ENCODE measurements at places on chromosomes 12 and 14.
A peak's percentile ranks its signal among the peaks of the same experiment; 100 is the strongest.

- DNase-seq = no peak
Observed at GRCh38 chr12:57592551-57593165, 1.7 kb downstream of the PIP4K2C start.

- no peak for DNase-seq
Observed at GRCh38 chr14:103534576-103535061, 5.6 kb downstream of the TRMT61A start.

DNA sequence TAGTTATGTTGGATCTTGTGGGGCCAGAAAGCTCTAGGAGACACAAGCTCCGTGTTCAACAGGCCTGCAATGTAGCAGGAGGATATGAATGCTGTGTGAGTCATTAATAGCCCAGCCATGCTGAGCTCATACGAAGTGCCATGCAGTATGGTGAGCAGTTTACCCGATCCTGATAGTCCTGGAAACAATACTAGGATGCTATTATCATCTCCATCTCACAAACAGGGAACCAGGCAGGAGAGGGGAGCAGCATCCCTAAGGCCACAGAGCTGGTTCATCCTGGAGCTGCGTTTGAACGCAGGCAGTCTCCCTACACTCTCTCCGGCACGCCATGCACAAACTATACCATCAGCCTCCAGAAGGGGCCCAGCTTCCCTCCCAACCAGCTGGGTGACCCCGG lies 20.5 kb downstream of the TTC7B start:
- DNase-seq = no peak

DNA sequence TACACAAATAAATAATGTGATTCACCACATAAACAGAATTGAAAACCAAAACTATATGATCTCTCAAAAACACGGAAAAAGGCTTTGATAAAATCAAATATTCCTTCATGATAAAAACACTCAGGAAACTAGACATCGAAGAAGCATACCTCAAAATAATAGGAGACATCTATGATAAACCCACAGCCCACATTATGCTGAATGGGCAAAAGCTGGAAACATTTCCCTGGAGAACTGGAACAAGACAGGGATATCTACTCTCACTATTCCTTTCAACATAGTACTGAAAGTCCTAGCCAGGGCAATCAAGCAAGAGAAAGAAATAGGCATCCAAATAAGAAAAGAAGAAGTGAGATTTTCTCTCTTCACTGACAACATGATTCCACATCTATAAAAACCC lies 371.5 kb upstream of the ATXN7L3B start:
- DNase-seq = no peak

DNA sequence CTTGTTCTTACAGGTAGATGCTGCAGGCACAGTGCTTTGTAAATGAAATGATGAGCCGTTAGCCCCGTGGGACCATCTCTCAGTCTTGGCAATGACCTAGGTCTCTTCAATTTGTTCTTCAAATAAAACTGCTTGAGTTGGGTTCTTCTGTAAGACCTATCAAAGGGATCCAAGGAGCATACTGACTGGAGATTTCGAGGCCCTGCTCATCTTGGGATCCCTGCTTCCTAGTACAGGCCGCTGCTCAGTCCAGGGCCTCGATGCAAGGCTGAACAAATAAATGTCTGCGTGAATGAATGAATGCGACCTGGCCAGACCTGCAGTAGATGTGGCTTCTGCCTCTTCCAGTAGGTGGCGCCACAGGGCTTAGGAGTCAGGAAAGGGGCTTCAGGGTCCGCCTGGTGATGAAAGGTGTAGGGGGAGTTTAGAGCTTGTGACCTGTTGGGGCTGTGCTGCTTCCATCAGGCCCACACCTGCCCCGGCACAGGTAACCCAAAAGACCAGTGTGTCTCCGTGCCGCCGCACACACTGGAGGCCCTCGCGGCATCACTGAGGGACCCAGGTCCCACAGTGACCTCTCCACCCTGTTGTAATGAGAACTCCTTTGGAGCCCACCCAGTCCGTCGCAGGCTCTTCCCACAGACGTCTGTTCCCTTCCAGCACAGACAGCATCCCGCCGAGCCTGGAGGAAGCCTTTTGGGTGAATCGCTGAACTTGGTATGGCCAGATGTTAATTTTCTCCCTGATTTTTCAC lies 4.4 kb downstream of the CACNA1C start:
- peak; percentile 61 for DNase-seq

GRCh38 chr12:53236443-53237111 lies 4.6 kb upstream of the RARG start:
- no peak for DNase-seq

GRCh38 chr12:49627752-49628360 lies 4.5 kb downstream of the PRPF40B start:
- no peak for DNase-seq

DNA sequence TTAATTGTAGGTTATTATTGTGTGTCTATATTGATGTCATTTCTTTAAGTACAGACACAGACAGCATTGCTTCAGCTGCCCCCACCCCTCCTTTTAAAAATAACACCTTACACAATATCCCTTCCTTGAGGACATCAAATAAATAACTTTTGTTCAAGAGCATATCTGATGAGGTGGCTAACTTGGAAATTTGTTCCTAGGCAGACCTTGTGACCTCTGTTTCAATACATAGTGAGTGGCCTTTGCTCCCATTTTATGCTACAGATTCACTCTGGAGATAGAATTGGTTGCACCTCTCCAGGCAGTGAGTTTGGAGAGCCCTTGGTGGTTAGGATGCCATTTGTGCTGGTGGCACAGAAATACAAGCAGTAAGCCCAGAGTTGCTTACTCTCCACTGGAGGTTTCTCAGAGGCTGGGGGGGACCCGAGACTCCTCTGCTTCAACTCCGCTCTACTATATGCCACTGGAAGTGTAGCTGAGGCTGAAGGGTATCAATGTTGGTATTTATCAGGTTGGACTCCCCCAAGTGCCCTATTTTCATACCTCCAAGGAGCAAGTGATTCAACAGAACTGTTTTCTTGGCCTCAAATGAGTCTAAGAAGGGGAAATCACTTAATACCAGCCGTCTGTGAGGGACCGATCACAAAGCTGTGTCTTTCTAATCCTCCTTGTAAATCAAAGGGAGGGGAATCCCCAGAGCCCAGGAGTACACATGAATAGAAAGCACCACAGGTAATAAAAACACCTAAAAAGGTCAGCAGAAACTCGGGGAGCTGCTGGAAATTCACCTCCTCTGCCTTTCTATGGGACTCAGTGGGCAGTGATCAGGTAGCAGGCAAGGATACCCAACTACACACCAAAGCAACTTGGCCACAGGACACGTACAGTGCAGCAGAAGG lies 463.1 kb downstream of the RAD51B start:
- no peak for DNase-seq

DNA sequence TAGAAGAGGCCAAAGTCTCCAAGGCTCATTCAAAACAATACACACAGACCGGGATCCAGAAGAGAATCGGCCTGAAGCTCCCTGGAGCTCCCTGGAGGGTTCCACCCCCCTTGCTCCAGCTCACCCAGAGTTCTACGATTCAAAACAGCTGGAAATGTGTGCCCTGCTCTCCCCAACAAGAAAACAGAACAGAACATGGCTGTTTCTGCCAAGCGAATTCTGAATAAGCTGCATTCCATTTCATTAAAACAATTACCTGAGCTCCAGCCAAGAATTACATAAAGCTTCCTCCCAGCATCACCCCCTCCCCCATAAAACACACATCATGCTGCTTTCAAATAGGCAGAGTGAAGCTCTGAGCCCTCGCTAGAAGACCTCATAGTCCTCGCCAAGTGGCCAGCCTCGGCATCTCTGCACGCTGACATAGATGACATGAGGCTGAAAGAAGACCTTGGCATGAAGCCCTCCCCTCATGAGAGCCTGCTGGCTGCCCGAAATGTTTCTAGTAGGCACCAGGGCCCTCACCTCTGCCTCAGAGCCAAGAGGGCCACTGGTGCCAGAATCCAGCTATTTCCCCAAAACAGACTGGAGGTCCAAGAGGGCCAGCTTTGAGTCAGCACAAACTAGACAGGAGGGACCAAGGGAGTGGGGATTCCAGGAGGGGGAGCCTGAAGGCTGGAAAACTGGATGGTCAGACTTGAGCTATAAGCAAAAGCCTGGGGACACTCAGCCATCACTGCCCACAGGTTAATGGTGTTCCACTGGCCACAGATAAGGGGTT lies 8.3 kb downstream of the PXN start:
- DNase-seq = no peak

GRCh38 chr14:51431033-51431709 lies 191.1 kb downstream of the TMX1 start:
- DNase-seq = no peak

DNA sequence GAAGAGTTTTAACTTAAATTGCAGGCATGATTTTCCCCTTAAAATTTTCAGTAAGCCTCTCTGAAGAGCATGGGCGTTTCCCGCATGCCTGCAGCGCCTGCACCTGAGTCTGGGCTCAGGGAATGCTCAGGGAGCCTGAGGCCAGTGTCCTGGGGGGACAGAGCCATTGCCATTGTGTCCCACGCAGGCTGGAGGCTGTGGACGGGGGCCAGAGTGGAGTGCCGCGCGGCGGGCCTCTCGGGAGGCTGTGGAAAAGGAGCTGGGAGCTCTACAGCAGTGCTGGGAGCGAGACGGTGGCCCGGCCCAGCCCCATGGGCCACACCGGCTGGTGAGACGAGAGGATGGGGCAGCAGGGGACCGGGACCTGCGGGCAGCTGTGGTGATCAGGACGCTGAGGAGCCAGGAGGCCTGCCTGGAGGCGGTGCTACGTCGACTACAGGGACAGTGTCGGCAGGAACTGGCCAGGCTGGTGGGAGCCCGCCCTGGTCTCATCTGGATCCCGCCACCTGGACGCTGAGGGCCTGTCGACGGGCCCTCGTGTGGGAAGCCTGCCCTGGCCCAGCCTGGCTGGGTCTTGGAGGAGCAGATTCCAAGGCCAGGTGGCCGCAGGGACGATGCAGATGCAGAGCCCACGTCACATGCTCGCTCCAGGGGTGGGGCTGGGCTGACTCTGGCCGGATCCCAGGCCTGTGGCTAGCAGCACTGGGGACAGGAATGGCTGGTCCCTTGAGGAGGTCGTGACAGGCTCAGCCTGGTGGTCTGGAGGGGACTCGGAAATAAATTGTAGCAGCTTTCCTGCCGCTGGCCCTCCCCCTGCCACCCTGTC lies 7.6 kb downstream of the TEDC1 start:
- no peak for DNase-seq

GRCh38 chr14:49497725-49498348 lies 88.3 kb downstream of the RPS29 start:
- DNase-seq = peak; percentile 75

DNA sequence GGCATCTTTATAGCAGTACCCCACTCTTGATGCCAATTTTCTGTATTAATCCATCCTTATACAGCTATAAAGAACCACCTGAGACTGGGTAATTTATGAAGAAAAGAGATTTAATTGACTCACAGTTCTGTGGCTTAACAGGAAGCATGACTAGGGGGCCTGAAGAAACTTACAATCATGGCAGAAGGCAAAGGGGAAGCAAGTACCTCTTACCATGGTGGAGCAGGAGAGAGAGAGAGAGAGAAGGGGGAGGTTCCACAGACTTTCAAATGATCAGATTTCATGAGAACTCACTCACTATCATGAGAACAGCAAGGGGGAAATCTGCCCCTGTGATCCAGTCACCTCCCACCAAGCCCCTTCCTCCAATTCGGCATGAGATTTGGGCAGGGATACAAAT lies 84.4 kb downstream of the SLC24A4 start:
- DNase-seq = no peak

- no peak for DNase-seq
Observed at GRCh38 chr14:51356381-51356780, 116.3 kb downstream of the TMX1 start.

DNA sequence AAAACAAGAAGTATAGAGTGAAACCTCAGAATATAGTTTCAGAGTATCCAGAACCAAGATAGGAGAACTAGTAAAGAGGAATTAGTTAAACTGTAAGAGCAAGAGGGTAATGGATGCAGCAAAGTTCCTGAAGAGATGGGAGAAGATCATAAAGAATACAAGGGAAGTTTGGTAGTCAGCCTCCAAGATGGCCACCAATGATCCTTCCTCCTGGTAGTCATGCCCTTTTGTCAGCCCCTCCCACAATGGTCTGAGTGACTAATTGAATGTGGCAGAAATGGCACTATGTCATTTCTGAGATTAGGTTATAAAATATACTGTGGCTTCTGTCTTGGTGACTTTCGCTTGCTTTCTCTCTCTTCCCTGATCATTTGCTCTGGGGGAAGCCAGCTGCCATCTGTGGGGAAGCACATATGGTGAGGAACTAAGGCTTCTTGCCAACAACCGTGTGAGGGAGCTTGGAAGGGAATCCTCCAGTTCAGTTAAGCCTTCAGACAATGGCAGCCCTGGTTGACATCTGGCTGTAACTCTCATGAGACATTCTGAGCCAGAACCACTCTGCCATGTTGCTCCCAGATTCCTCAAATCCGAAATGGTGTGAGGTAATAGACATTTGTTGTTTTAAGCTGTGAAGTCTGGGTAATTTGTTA lies 55.3 kb upstream of the AMN1 start:
- no peak for DNase-seq

DNA sequence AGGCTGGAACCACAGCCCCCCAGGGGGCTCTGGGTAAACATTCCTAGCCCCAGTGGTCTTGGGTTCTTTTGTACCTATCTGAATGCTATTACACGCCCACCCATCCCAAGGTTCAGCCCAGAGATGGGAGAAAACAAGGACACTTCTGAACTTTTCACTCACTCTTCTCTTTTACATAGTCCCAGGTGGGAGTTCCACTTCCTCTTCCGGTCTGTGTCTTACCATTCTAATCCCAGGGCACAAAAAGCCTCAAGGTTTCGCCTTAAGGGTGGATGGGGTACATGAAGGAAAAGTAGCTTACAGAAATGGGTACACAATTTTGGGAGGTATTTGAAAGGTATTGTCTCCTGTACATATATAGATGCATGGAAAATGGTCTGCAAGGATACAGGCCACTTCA lies 79.0 kb downstream of the TMEM30B start:
- no peak for DNase-seq

GRCh38 chr14:22791301-22791700 lies 23.9 kb downstream of the SLC7A7 start:
- DNase-seq = no peak

GRCh38 chr12:92504594-92504981 lies 198.2 kb upstream of the PLEKHG7 start:
- DNase-seq = no peak

- no peak for DNase-seq
Observed at GRCh38 chr12:12719496-12719895, 2.3 kb downstream of the CDKN1B start.

Measured in NCI-H1092 (cell line).